Gastrocnemius medialis (tissue), 4 donors: ENCODE measurements at places on chromosomes 5 and 9.

DNA sequence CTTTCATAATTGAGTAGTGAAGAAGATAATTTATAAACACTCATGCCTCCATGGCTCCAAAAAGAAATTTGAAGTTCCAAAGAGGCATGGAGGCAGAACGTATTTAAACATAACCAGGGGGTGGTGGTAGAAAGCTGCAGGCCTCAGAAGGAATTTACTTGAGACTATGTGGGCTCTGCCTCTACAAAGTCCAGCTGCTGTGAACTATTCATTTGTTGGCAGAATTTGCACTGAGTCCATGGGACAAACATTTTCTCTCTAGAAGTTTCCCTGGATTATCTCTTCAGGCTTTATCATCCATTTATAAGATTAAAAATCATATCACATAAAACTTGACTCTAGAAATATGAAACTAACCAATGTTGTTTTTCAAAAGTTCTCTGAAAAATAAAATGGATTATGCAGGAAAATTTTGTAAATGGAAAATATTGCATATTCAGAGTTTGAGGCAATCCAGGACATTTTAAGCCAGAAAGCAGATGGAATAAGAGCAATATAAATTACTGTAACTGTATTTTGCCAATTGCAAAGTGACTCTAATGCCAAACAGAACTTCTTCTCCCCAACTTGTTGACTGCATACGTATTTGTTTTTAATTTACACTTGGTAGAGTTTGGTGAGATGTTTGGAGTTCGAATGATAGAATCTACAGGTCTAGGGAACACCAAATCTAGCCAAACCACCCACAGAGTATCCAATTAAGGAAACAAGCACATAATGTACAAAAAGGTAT, 258.2 kb downstream of the ENC1 start:
- DNase-seq: no peak

DNA sequence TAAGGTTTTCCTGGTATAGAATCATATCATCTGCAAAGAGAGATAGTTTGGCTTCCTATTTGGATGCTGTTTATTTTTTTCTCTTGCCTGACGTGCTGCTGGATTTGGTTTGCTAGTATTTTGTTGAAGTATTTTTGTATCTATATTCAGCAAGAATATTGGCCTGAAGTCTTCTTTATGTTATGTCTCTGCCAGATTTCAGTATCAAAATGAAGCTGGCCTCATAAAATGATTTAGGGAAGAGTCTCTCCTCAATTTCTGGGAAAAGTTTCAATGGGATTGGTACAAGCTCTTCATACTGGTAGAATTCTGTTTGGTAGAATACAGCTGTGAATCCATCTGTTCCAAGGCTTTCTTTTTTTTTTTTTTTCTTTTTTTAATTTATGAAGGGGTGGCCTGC, 799.0 kb upstream of the TYRP1 start:
- DNase-seq: no peak

GRCh38 chr5:5421149-5421960, 1.1 kb upstream of the ICE1 start:
- DNase-seq: no peak

DNA sequence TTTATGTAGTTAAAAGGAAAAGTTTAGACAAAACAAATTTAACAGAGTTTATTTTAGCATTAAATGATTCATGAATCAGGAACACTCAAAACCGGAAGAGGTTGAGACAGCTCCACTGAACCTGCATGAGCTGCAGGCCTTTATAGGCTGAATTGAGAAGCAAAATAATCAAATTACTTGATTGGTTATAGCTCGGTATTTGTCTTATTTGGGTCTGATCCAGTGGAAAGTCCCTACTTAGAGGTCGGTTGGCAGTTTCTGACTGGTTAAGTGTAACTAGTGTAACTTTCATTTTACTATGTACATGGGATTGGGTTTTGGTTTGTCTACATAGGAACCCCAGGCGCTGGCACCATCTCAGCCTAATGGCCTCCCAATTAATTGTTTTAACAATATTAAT, 74.1 kb upstream of the PIK3R1 start:
- no peak for DNase-seq

DNA sequence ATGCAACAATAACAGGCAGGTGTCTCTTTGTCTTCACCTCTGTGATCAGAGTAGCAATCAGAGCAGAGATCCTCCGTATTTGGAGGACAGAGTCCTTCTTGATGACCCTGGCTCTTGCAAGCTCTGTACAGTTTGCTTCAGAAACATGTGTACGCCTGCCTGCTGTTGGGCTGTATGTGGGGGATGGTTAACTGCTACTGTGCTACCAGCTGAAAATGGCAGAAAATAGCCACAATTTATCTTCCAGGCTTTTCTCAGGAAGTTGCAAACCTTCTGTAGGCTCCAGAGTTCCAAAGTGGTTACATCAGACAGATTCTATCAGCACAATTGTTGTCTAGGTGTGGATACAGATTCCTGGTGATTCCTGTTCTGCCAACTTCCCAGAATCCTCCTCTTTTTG, 35.5 kb downstream of the DDX46 start:
- DNase-seq: no peak

- DNase-seq: no peak
Observed at GRCh38 chr9:137311171-137311985, 9.3 kb upstream of the NRARP start.

- no peak for DNase-seq
Observed at GRCh38 chr5:55969956-55970355, 24.8 kb downstream of the IL6ST start.

DNA sequence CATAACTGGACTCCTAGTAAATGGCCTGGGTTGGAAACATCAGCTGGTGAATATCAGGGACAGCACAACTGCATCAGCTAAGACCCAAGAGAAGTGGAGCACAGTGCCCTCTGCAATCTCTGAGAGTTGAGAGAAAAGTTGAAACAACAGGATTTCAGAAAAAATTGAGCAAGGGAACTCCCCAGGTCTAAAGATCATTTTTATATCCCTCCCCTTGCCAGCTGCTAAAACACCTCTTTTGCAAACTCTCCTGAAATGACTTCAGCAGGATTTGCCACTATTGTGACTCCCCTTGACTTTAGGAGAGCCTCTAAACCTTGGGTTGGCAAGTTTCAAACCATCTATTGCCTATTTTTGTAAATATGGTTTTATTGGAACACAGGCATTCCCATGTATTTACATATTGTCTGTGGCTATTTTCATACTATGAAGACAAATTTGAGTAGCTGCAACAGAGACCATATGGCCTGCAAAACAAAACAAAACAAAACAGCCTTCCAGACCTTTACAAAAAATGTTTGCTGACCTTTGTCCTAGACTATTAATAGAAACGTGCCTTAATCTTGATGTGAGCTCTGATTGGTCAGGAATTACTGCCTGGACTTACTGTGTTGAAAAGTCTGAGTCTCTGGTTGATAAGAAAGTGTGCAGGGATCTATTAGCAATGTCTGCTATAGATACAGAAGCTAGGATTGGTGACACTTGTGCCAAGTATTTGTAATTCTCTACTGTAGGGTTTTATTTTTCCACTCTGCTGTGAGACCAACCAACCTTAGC, 37.7 kb upstream of the PLPPR1 start:
- DNase-seq: no peak

DNA sequence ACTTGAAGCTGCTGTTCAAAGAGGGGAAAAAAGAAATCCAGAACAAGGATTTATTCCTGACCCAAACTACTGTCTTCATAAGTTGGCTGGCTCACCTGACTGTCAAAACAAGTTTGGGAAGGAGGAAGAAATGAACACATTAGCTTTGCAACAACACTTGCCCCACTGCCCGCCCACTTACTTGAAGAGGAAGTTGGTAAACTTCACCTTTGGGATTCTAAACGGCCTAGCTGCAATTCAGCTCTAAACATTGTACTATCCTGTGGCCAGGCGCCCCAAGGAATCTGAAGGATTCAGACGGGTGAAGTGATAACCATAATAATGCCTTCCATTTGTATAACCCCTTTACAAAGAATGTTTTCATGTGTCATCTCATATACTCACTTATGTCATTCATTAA, 199.4 kb downstream of the ARRDC3 start:
- DNase-seq: no peak

- peak; percentile 41 for DNase-seq
Observed at GRCh38 chr9:131738293-131739132, 1.4 kb downstream of the RAPGEF1 start.

GRCh38 chr9:38621434-38622287, 1.3 kb upstream of the ANKRD18A start:
- no peak for DNase-seq

DNA sequence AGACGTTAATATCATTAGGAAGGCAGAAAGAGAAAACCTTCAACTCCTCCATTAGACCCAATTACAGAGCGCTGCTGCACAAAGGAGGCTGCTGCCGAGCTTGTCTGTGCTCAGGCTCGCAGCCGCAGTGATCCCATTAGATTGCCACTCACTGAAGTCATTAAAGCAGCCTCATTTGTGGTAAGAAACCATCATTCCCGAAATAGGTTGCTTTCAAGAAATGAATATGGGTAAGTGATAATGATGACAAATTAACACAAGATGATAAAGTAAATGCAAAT, 137.2 kb downstream of the CAVIN4 start:
- DNase-seq: no peak

GRCh38 chr5:172145870-172146747, 41.9 kb downstream of the STK10 start:
- no peak for DNase-seq

DNA sequence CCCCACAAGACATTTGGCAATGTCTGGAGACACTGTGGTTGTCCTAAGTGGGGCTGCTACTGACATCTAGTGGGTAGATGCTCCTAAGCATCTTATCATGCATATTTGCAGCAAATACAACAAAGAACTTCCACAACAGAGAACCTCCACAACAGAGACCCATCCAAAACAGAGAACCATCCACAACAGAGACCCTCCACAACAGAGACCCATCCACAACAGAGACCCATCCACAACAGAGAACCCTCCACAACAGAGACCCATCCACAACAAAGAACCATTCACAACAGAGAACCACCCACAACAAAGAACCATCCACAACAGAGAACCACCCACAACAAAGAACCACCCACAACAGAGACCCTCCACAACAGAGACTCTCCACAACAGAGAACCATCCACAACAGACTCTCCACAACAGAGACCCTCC, 32.8 kb downstream of the ARPC5L start:
- DNase-seq: no peak

DNA sequence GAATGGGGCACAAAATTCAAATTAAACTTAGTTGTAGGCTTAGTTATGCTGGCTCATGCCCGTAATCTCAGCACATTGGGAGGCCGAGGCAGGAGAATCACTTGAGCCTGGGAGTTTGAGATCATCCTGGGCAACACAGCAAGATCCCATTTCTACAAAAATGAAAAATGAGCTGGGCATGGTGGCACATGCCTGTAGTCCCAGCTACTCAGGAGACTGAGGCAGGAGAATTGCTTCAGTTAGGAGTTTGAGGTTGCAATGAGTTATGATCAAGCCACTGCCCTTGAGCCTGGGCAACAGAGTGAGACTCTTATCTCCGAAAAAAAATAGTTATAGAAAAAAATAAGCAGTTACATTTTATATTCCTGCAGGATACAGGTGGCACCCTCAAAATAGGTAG, 20.7 kb upstream of the GFPT2 start:
- no peak for DNase-seq

DNA sequence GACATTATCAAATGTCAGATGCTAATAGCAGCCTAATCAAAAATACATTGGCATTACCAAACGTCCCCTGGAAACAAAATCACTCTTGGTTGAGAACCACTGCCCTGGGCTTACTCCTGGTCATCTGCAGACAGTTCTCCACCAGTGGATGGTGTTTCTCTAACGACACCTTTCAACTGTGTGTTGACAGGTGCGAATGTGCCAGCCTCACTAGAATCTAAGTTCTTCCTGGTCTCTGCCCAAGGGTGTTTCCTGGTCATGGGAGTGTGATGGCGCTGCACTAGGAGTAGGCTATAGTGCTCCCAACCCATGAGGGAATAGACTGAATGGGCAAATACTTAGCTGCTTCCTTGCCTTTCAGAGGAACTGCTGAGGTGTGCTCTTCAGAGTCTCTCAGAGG, 105.9 kb downstream of the MRPS27 start:
- DNase-seq: no peak

DNA sequence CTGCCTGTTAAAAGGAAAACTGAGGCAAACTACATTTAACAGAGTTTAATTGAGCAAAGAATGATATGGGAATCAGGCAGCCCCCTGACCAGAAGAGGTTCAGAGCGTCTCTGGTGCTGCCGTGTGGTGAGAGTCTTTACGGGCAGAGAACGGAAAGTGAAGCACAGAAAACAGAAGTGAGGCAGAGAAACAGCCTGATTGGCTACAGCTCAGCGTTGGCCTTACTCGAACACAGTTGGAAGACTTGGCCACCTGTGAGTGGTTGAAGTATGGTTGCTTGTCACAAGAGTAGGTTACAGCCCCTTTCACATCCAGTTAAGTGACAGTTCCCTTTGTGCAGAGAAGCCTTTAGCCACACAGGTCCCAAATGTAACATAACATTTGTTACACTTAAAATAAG, 16.9 kb upstream of the FBP1 start:
- DNase-seq: no peak

- DNase-seq: no peak
Observed at GRCh38 chr5:115388240-115388639, 91.8 kb upstream of the CCDC112 start.

DNA sequence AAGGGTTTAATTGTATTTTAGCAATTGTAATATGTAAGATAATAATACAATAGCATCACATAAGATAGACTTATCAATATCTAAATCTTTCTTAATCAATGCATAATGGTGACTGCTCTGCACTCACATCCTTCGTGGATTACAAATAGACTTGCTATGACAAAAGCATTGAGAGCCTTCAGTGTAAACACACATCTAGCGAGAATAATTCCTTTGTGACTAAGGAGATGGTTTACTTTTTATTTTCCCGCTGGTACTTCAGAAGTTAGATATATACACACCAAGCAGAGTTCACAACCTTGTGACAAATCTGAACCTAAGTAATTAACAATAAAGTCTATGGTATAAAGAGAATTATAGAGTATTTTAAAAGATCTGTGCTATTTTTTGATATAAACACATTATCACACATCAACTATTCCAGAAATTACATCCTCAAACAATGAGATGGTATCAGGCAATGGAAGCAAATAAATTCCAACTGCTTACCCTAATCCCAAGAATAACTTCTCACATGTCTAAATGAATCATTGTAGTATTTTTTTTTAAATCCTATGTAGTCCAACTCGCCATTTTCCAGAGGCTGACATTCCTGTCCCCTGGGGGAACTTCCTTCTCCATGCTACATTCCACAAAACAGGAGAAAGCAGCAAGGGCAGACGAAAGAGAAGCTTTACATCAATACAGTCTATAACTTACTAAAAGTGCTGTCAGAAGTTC, 51.2 kb downstream of the MAPKAP1 start:
- no peak for DNase-seq

DNA sequence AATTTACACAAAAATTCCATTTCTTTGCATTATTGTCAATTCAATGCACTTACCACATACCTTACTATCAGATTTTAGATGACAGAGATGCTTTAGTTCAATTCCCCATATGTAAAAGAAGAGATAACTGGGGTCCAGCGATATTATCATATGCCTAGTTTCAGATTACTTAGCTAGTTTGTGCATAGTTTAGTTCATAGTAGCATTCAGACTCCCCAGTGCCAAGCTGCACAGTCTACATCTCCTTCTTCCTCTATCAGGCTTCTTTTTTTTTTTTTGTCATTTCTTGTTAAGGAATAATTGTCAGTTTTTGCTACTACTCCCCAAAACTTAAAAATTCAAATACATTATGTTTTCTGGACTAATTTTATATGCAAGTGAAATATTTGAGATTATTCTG, 175.0 kb downstream of the SSBP2 start:
- DNase-seq: no peak
